ENCODE measurements at places on chromosomes 2 and 18. TPM values are rescaled to one million over a fixed set of nuclear protein-coding genes. Genes with fewer than 3 reads are reported as not detected.

The CHRND gene
- polyA plus RNA-seq: not detected

The ASB1 gene
- 23.5 TPM for polyA plus RNA-seq

The IL1RL2 gene
- 1.5 TPM for polyA plus RNA-seq

The EIPR1 gene
- polyA plus RNA-seq: 20.8 TPM

The TMEM247 gene
- polyA plus RNA-seq: not detected

The SKOR2 gene
- 0.11 TPM for polyA plus RNA-seq

DNA sequence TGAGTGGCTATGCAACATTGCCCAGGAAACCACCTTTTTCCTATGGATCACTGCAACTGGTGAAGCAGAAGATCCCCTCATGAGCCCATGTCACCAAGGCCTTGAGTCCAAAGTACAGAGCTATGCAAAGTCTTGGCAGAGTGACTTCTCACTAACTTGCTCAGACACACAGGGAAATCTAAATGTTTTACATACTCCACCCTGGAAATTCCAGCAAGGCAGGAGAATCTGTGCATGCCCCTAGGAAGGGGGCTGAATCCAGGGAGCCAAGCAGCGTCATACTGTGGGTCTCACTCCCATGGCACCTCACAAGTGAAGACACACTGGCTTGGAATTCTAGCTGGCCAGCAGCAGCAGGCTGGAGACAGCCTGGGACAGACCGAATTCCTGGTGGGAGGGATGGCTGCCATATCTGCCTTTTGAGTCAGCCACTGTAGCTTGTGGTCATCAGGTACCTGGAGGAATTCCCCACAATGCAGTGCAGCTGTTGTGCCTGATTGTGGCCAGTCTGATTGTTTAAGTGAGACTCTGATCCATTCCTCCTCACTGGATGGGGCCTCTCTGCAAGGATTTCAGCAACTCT, 1817.4 kb downstream of the SUCLG1 start:
- DNase-seq: no peak

GRCh38 chr18:58013241-58014211, 30.5 kb upstream of the NEDD4L start:
- DNase-seq: no peak

DNA sequence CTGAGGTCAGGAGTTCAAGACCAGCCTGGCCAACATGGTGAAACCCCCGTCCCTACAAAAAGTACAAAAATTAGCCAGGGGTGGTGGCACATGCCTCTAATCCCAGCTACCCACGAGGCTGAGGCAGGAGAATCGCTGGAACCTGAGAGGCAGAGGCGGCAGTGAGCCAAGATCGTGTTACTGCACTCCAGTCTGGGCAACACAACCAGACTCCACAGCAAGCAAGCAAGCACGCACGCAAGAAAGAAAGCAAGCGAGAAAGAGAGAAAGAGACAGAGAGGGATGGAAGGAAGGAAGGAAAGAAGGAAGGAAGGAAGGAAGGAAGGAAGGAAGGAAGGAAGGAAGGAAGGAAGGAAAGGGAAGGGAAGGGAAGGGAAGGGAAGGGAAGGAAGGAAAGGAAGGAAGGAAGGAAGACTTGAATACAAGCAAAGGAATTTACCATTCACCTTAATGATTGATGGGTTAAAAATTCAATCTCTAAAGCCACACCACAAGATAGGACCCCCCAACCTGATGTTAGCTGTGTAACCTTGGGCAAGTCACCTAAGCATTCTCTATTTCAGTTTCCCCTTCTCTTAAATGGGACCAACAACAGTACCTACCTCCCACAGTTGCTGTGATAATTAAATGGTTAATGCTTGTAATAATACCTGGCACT, 181.7 kb downstream of the ATAD2B start:
- no peak for DNase-seq

DNA sequence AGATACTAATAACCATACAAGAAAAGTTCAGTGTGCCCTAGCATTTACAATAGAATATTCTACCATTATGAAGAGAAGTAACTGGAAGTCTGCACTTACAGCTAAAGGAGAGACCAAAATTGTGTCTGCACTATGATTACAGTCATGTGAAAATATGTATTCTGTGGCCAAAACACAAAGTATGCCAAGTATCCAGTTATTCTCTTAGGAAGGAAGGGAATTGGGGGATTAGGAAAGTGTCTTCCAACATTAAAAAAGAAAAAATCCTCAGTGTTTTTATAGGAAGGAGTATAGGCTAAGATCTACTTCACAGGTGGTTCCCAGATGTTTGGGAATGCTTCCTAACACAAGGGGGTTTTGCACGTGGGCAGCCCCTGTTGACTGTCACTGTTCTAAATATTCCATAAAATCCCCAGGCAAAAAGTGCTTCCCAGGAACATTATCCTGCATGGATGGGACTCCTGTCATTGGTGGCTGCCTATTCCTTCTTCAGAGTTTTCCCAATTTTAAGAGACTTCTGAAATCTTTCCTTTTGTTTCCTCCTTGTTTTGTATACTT, 180.2 kb upstream of the KLHL29 start:
- no peak for DNase-seq

DNA sequence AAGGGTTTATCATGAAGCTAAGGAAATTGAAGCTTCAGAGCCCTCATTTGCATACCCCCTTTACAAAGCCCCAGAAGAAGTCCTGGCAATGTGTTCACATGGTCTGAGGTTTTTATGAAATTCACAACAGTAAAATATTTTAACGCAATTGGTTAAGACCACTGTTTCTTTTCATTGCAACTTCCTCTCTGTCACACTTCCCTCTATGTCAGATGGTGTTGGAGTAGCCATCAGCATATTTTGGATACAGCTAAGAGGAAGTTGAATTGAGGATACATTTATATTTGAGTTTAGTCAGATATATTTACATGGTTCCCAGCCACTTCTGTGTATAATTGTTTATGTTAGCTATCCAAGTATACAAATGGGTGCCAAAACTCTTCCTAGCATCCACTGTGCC, 170.0 kb downstream of the TXNL1 start:
- no peak for DNase-seq

- no peak for DNase-seq
Observed at GRCh38 chr2:240284503-240285259, 144.2 kb upstream of the OTOS start.

DNA sequence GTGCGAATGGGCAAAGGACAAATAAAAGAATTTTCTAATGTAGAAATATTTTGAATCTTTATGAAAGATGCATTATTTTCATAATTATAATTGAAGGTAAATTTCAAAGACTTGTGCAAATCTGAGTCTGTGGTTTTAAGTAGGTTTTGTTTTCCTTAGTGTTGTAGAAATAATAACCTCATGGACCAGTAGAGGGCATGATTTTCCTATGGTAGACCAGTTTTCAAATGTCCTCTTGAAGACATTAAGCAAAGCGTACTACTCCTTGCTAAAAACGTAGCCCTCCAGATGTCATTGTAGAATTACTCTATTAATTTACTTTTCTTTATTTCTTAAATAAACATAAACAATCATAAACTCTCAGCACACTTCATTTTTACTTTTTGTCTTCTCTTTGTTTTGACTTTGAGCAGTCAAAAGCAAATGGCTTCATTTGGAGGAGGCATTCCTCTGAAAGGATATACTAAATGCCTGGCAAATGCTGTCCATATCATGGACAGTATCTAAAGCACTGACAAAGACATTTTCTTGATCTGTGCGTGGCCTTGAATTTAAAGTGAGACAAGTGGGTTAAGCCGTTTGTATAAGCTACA, 85.8 kb upstream of the FAM237A start:
- DNase-seq: peak; percentile 33

Data from left lung (tissue), 14 donors.